Fibroblast of skin of back (primary cell): ENCODE measurements at places on chromosomes 12 and 14.

DNA sequence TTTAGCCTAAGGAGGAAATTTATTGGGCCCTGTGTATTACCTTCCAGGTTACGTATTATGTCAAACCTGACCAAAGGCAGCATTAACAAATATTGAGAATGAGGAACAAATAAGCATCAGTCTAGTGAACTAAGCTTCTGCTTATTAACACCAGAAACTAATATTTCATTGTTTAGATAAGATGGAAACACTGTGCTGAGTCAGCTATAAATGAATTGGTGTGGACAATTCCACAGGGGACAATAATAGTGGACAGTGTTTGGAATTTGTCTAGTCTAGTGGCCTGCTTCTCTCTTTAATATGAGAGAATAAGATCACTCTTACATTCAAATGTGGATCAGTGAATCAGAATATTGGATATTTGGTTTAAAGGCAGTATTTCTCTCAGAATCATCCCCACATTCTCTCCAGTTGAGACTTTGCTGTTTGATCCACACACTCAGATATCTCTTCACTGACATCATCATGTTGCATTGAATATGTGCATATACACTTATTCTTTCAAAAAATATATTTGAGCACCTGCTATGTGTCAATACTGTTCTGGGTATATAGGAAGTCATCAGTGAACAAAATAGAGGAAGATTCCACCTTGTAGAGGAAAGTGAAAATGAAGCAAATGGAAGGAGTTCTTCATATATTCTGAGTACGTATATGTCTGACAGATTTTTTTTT lies 136.3 kb downstream of the DIO2 start:
- no peak for DNase-seq

- peak; percentile 95 for DNase-seq
These were observed 4.8 kb downstream of the ELK3 start for GRCh38 chr12:96198965-96199364.

DNA sequence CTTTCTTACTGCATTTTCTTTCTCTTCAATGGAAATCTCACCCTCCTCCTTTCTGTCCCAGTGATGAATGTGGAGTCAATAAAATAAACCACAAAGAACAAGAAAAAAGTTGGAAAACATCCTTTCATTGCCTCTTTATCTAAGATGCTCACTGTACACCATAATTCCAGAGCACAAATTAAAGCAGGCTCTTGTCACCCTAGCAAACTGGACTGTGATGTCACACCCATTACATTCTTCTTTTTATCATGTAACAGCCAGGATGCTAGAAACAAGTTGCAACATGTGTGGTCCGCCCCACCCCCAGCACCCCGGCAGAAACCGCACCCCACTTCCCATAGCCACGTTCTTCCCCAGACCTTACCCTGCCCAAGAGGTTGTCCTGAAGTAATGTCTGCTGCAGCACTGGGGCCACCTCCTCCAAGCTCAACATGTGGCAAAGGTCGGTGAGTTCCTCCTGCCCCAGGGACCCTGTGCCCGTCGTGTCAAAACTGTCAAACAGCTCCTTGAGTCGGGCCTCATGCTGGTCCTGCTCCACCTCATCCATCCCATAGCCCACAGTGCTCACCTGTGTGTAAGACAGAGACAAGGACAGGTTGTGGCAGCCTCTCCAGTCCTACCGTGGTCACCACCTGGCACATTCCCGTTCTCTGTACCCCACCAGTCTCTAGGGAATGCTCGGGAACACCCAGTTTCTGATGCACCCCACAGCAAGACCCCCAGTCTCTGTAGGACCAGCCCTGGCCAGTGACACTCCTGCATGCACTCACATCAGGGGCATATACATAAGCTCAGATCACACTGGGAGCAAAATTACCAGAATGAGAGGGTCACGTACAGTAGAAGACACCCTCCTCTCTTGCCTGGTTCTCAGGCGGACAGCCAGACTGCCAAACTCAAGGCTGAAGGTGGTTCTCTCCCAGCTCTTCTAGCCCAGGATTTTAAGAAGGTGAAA lies 9.2 kb downstream of the NIN start:
- no peak for DNase-seq

GRCh38 chr12:21613931-21614330 lies 9.3 kb upstream of the GYS2 start:
- no peak for DNase-seq

DNA sequence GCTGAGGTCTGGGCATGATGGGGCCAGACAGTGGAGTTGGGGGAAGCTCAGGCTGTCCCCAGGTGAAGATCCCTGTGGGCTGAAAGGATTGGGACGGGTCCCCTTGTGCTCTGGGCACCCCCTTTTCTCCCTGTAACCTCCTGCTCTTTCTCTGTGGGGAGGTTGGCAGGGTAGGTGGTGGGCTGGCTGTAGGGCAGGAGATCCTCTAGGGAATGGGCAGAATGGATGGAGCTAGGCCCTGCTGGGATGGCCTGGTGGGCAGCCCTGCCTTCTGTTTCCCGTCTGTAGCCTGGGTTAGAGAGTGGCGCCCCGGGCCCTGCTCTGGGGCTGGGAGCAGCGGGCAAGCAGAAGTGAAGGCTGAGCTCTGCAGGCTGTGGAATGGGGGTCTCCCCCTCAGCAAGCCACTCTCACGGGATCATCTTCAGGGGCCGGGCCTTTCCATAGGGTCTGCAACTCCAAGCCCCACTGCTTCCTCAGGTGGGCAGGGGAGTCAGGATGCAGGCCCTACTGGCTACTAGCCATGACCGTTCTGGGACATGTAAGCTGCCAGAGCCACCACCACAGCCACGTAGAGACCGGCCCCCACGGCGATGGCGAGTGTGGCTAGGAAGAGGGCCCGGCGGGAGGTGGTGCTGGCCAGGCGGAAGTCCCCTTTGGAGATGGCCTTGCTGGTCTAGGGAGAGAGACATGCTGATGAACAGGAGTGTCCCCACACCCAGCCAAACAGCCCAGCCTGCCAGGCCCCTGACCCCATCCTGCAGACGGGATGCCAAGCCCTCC lies 18.8 kb downstream of the SYNDIG1L start:
- DNase-seq, result no peak

DNA sequence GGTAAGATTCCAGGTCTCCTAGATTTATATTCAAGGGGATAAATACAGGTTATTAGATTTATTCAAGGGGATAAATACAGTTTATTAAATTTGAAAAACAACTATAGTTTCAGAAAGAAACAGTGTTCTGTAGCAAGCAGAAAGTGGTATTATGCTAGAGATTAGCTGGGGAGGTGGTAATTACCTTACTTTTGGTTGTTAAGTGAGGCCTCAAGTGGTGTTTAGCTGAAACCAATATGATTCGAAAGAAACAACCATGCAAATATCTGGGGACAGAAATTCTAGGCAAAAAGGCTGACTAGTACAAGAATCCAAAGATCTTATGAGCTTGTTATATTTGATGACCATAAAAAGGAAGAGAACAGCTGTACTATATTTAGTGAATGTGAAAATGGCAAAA lies 6.2 kb downstream of the OR4N5 start:
- DNase-seq, result no peak

DNA sequence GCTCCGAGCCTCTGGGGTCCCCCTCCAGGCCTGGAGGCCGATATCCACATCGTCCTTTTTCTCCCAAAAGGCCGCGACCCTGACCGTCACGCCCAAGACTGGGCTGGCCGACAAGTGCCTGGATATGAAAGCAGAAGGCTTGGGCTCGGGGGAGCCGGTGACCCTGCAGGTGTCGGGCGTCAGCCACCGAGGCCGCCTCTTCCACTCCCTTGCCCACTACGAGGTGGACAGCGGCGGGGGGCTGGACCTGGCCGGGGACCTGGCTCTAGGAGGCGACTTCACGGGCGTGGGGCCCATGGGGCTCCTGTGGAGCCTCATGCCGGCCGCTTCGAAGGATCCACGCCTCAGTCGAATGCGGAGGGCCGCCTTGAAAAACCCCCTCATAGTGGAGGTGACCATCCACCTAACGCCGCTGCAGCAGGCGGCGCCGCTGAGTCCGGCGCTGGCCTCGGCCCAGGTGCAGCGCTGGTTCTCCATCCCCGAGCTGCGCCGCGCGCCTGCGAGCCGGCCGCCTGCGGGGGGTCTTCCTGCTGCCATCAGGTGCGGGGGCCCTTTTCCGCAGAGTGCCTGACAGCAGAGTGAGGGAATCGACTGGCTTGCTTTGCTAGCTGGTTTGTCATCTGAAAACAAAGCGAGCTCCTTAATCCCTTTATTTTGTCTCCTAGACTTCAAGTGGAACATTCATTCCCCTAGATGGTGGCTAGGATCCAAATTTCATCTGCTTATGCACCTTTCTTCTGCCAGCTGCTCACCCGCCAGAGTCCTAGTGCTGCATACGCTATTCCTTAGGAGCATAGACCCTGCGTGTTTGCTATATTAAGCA lies 10.6 kb upstream of the DNAL1 start:
- DNase-seq, result no peak

DNA sequence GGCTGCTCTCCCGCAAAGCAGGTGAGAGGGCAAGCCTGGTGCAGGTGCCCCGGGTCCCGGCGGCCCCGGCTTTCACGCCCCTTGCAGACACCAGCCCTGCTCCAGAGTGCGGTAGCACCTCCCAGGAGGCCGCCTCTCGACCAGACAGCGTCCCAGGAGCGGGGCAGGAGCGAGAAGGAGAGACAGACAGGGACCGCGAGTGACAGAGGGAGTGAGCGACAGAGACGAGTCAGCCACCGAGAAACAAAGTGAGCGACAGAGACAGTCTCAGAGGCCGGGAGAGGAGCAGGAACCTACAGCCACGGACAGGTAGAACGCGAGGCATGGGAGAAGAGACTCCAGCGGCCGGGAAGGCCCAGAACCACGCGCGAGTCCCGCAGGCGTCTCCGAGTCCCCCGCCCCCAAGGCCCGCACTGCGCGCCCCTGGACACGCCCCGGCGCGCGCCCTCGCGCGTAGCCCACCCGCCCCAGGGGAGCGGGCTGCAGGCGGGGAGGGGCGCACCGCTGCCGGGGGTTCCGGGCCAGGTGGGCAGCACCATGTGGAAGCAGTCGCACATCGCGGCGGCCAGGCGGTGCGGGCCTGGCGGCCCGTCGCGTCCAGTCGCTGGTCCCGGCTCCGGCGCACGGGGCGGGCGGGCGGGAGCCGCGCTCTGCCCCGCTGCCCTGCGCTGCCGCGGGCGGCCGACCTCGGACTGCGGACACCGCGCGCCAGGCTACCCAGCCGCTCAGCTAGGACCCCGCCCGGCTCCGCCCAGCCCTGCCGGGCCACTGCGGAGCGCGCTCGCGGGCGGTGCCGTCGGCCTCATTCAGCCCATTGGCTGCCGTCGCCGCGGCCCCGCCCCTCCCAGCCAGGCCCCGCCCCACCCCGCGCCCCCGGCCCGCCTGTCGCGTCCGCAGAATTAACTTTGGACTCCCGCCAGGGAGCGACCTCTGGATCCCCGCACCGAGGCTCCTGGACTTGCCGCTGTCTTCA lies at the start of gene AHNAK2:
Gene AHNAK2 (minus strand): TSS at position 694 of the 973 bp plus-strand sequence. CDS start 137 bp downstream, at position 557.
- DNase-seq, result peak; percentile 77

DNA sequence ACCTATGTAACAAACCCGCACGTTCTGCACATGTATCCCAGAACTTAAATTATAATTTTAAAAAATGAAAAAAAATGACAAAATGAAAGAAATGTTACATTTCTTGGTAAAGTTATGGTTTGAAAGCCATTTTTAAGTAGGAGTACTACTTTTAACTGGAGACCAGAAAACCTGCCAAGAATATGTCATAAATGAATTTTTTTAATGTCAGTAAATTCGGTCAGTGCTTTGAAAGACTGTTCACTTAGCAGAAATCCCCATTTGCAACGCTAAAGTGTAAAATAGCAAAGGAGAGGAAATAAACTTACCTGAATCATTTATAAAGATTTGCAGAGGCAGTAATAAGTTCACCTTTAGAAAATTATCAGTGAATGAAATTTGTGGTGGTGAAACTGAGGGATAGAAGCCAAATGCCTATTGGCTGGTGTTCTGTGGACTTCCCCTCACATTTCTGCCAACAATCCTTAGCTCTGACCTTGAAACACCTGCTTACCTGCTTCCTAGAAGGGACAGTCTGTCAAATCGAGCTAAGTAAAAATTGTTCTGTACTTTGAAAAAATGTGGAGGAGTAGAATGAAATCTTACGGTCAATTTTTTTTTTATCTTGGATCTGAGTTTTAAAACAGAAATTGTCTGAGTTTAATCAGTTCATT lies 714.2 kb downstream of the SLC6A15 start:
- no peak for DNase-seq
